ENCODE measurements at places on chromosomes 2 and 18.

GRCh38 chr2:179812501-179812900 is 48.9 kb downstream of the ZNF385B start:
- DNase-seq: no peak

GRCh38 chr2:237878321-237879057 is 19.1 kb downstream of the RAMP1 start:
- no peak for DNase-seq

DNA sequence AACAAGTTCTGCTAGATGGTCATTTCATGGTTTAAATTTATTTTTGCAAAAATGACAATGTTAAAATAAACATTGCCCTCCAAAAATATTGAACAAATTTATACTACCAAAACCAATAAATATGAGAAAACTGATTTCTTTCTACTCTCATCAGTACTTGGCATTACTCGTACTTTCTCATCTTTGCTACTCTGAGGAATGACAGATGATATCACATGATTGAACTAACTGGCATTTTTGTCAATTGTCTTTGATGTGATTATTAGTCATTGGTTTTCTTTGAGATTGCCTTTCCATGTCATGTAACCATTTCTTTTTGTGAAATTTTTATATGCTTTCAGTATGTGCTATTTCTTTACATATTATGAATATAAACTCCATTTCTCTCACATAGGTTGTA is 167.0 kb upstream of the ITGA4 start:
- DNase-seq: no peak

GRCh38 chr2:24421668-24422067 is 61.3 kb upstream of the ITSN2 start:
- peak; percentile 56 for DNase-seq

DNA sequence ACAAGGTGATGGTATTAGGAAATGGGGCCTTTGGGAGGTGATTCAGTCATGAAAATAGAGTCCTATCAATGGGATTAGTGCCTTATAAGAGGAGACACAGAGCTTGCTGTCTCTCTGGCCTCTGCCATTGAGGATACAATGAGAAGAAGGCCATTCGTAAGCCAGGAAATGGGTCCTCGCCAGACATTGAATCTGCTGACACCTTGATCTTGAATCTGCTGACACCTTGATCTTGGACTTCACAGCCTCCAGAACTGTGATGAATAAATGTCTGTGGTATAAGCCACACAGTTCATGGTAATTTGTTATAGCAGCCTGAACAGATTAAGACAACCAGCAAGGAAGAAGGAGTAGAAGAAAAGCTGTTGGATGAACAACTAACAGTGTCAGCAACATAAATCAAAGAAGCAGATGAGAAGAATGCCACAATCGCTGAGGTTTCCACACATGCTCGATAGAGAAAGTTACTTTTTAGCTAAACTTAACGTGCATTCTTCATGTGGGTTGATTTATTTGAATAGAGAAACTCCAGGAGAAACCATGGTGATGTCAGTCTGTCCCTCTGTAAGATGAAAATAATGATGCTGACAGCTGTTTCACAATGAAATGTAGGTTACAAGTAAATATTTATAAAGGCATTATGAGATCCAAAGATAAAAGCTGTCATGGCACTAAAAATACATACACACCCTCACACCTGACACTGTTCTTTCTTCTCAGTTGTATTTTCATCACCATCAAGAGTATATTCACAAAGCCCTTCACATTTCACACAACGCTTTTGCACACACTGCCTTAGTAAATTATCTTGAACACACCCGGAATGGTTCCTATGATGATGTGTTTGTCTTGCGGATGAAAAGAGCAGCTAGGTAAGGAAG is 153.7 kb upstream of the NCK2 start:
- DNase-seq: no peak

DNA sequence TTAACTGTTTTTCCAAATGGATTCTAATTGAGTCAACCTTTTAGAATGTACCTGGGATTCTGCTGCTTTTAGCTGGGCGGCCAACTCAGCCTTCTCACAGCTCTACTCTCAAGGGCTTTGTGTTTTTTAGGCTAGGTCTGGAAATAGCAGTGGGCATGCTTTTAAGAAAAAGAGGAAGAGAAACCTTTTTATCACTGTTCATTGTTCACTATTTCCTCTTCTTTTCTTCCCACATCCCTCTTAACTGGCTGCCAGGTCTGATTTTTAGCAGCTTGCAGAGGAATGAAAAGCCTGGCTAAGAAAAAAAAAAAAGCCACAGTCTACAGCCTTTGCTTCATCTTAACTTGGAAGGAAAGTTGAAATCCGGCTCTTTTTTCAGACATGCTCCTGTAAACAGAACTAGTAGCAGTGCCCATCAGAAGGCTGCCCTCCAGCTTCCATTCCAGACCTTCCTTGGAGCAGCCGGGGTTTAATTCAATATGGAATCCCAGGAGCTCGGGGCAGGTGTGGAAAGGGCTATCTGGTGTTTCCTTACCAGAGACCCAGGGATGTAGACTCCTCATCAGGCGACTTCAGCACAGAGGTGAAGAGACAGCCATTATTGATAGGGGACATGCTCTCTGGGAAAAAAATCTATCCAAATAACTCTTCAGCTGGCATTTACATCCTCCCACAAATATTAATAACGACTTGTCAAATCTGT is 230.7 kb downstream of the MYO3B start:
- no peak for DNase-seq

DNA sequence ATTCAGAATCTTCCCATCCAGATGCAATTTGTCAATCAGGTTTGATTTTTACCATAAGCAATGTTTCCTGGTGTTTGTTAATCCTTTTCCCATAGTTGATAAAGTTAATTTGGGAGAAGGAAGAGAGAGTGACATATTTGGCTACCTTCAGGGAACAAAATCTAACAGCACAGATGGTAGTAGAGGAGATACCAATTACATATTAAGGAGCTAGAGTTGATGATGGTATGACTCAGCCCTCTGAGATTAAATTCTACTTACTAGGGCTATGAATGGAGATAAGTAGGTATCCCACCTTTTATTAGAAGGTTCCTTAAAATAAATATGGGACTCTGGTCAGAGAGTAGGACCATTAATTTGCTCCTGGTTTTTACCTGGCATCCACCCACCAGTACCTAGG is 139.7 kb downstream of the EHBP1 start:
- DNase-seq: no peak

- no peak for DNase-seq
Observed at GRCh38 chr18:57951117-57951796, 92.8 kb upstream of the NEDD4L start.

GRCh38 chr18:75161256-75162028 is 47.5 kb downstream of the PTGR3 start:
- DNase-seq: peak; percentile 7

DNA sequence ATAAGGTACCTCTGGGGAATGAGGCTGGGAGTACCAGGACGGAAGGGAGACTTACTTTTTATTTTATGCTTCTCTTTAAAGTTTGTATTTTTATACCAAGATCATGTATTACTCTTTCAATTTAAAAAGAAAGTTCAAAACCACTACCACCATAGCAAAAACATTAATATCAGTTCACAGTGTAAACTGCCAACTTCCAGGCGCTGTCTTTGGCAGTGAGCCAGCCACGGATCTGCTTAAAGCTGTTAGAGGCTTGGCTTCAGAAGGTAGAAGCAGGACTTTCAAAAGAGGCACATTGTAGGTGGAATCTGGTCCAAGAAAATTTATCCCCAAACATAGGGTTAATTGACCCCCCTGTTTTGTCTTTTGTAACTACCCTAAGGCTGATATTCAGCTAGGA is 74.8 kb downstream of the B3GNT2 start:
- DNase-seq: no peak

DNA sequence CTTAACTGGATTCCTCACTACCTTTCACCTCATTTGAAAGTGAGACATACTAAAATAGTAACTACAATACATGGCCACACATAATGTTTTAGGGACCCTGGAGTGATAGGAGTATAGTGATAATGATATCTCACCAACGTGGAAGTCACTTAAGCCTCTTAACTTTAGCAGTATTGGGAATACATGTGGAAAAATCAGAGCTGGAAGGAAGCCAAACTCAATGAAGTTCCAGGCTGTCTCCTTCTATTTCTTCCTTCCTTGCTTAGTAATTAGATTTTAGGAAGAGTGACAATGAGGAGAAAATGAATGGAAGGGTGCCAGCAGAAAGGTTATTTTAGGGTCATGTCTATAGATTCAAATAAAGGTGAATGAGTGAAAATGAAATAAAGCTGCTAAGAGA is 387.3 kb downstream of the PLCL1 start:
- DNase-seq: no peak

DNA sequence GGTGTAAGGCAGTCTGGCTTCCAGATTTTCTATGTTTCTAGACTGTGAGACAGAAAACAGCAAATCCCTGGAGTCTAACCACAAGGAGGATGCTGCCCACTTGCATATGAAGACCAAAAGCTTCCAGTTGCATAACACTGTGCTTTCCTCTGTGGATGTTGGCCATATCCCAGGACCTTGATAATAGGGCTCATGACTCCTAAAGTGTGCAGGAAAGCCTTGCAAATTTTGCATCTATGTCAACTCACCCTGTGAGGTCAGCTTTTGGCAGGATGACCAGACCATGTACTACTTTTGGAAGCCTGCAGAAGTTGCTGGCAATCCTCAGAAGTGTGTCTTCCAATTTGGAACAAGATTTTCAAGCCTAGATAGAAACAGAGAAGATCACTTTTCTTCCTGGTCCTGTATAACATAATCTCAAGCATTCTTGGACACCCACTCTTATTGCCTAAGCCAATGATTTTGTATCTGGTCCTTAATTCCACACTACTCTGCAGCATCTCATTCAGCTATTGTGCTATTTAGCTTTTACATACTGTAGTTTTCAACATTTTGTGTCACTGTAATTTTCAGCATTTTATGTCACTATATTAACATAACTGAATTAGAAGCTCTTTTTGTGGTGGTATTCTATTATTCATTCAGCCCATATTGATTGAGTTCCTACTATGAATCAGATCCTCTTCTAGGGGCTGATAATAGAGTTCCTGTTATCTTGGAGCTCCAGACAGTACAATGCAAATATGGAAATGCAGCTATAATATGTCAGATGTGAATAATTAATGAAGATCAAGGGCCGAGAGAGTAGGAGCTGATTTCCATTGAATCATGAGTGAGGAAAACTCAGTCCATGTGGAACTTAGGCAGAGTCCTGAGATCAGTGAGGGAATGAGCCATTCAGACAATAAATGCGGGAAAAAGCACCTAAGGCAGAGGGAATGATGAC is 85.3 kb upstream of the RAB27B start:
- DNase-seq: no peak

DNA sequence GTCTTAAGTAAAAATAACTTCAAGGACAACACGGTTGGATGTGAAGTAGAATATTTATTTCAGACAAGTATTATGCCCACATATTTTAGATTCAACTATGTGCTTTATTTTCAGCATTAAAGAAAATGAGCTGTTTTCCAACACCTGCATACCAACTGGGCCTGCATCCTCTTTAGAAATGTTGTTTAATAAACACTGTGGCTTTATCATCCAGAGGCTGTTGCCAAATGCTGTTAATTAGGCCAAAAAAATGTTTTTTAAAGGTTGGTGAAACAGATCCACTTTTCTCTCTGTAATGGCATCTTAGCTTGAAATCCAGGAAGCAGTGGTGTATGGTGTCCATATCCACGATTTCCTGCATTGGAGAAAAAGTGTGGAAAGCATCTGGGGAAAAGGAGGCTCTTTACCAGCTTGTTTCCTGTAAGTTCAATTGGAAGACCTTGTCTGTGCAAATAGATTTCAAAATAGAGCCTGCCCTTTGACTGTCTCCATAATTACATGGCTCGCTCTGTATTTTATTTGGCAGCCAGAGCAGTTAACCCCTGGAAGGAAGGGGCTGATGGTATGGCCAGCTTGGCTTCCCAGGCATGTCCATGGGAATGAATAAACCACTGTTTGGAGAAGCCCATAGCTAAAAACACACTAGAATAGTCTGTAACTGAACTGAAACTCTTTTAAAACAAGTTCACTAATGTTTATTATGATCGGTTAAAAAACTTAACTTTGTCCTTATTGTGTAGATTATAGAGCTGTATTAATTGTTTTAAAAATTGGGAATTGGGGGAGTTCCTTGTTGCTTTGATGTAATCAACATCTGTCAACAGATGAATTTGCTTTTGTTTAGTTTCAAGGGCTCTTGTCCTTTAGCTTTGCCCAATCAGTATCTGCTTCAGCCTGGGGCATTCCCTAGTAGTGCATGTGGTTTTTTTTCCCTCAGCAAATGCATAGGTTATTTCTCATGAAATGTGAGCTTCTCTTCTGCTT is 33.0 kb upstream of the DLX1 start:
- DNase-seq: no peak

DNA sequence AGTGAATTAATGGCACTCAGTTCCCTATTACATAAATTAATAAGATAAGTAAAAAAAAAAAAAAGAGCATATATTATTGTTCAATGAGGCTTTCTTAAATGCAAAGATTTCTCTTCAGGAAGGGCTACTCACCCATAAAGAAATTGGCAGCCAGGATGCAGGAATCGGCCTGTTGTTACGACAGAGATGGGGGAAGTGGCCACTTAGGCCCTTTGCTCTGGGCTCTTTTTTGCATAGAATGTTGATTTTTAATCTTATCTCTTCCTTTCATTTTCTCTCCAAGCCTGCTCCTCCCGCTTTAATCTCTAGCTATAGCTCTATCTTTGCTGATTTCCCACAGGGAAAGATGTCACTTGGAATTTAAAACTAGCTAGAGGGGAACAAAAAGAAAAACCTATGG is 391.8 kb upstream of the CRIM1 start:
- DNase-seq: no peak

GRCh38 chr2:238107525-238108422 is 7.6 kb downstream of the ESPNL start:
- DNase-seq: no peak

- DNase-seq: no peak
Observed at GRCh38 chr2:202529389-202529788, 105.4 kb upstream of the FAM117B start.

DNA sequence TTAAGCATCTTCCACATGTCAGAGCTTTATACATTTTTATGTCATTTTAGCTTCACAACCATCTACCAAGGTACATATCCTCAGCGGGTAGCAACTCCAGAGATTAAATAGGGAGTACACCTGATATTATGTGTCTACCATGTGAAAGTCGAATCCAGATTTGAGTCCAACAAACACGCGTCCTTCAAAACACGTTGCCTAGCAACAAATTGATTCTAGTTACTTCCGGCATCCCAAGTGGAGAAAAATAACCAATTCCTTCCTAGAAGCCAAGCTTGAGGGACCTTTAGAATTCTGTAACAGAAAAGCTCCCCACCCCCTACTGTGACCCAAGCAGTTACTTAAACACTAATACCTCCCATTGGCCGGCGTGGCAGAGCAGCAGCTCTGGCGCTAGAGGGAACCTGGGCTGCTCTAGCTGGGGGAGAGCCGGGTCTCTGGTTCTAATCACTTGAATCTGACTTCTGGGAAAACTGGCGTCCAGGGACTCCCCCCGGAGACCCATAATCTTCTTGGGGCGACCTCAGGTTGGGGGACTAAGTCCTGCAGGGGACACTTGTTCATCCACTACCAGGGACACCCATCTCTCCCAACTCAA is at the start of gene ERICH2:
Gene ERICH2 (plus strand): TSS at position 371 of the 598 bp plus-strand sequence. CDS start 304 bp downstream, outside the sequence.
- DNase-seq: peak; percentile 14

DNA sequence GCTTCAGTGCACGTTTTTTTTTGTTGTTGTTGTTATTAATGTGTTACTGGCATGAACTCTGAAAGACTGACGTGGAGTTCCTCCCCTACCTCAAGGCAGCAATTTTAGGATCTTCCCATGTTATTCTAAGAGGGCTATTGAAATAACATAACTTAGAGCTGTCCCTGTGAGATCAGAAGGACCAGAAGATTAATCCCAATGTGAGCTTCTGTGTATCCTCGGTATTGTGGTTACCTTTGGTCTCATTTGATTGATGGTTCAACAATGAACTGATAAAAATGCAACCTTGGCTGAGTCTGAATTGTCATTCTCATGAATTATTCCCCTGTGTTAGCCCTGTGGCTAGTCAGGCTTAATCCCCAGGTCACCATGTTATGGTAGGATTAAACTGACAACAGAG is 394.1 kb downstream of the TRIB2 start:
- no peak for DNase-seq

Measured in stimulated activated CD4-positive, alpha-beta T cell treated with anti-CD3 and anti-CD28 coated beads, Interleukin-4, amount 100 ng/mL, for 1 hour (primary cell).